Left forelimb (tissue), 1 donor: ENCODE measurements at places on chromosomes 11 and 22.

DNA sequence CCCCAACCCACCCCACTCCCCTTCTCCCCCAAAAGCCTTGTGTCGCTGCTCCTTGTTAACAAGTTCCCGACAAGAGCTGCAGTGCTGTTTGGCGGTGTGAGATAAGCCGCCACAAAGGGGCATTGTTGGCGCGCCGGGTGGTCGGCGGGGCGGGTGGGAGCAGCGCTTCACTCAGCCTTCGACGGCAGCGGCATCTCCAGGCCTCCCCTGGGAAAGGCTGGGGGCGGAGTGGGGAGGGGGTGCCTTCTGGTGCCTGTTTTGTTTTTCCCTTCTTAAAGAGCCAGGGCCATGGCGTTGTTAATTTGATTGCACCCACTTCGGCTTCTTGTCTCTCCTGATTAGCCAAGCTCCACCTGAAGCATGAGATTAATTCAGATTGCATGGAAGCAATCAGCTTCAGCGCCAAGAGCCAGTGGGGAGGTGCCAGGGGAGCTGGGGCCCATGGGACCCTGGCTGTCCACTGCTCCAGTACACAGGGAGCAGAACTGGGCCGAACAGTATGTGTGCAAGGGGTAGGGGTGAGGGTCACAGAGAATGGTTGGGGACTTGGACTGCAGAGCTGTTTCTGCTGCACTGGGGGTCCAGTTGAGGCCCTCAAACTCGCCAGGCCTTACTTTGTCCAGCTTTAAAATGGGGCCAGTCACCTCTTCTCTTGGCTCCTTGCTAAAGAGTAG is 165.1 kb downstream of the CEP164 start:
- DNase-seq = no peak

DNA sequence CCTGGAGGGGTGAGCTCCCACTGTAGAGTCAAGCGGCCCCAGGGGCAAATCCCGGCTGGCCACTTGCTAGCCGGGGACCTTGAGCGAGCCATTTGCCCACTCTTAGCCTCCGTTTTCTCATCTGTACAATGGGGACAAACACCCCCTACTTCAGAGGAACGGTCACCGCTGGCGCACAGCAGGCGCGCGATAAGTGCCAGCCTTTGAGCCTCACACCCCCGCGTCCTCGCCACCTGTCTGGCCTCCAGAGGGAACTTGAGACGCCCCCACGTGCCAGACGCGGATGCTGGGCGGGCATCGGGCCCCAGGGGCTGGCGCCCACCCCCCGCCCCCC is 72.6 kb upstream of the TCF20 start:
- no peak for DNase-seq

DNA sequence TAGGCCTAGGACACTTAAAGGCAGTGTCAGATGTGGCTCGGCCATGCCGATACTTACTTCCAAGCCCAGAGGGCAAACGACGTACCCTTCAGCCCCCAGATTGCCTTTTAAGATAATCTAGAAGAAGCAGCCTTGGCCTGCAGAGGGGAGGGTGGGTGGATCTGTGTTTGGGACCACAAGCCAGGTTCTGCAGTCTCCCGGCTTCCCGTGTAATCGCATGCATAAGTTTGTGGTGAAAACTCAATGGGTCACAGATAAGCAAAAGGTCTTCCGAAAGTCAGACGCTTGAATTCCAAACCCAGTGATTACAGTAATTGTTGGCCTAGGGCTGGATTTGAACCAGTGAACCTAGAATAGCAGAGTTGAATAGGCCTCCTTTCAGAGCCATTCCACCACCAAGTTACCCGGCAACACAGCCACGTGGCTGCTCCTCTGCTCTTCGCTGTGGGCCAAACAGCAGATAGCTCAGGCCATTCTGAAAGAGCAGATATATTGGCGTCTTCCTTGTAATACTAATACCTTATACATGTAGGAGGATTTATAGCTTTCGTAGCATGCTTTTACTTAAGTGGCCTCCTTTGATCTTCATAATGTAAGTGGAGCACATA is 170.8 kb upstream of the CADM1 start:
- no peak for DNase-seq

DNA sequence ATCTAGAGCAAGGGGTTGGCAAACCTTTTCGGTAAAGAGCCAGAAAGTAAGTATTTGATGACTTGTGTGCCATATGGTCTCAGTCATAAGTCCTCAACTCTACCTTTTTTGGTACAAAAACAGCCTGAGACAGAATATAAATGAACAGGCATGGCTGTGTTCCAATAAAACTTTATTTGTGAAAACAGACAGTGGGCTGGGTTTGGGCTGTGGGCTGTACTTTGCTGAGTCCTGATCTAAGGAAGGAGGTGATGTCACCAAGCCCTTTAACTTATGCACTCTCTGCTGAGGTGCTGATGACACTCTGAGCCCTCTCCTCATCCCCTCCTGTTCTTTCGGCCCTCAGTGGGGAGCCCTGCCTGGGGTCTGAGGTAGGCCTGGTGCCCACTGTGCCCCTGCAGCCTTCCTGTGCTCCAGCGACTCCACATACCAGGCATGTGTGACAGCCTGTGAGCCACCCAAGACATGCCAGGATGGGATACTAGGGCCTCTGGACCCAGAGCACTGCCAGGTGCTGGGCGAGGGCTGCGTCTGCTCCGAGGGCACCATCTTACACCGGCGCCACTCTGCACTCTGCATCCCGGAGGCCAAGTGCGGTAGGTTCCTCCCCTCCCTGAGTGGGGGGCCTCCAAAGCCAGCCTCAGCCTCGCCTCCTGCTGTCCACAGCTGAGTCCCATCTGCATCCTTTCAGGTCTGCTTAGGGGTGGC is 85.9 kb upstream of the MYOD1 start:
- no peak for DNase-seq

DNA sequence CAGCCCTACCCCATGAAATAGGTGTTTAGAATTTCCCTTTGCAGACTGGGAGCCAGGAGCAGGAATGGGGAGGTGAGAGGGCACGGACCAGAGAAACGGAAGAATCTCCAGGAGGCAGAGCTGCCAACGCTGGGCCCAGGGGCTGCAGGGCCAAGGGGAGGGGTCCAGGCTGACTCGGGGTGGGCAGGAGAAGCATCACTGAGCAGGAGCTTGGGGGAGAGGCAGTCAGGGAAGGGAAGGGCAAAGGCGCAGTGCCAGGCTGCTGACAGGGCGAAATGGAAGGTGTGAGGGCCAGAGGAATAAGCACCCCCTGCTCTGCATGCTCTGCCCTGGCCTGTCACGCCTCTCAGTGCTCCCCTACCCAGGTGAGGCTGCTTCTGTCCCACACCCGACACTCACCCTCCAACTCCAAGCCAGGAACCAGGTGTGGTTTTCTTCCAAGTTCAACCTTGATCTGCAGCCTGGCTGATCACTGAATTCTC is 14.5 kb downstream of the LRRC32 start:
- DNase-seq = peak; percentile 51

DNA sequence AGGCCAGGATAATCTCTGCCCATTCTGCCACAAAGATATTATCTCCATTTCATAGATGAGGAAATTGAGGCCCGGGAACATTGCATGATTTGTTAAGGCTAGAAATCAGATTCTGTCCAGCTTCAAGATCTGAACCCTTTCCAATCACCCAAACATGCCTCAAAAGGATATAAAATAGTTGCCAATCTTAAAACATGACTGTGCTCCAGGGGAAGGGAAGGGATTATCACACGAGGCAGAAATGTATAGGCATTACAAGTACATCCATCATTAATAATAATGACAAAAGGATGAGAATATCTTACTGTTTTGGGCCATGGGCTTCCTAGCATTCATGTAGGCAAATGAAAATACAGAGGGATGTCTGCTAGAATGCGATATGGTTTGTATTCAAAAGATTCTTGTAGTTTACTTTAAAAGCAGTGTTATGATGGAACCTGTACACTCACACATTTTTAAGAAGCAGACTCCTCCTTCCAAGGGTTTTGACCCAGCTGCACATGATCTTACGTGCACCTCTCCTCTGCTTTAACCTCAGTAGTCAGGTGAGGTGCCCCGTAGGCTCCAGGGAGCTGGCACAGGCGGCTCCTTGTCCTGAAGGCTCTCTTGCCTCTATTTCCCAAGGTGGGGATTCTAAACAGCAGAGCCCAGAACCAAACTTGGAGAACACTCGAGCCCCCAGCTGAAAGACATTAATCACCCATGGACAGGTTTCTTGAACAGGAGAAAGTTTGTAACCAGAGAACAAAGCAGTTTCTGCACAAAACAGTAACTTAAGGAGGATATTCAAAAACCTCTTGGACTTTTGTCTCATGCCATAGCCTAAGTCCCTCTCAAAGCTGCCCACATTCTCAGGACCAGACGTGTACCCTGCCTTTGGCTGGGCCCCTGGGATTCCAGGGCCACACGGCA is 36.0 kb downstream of the PARVA start:
- DNase-seq = no peak

DNA sequence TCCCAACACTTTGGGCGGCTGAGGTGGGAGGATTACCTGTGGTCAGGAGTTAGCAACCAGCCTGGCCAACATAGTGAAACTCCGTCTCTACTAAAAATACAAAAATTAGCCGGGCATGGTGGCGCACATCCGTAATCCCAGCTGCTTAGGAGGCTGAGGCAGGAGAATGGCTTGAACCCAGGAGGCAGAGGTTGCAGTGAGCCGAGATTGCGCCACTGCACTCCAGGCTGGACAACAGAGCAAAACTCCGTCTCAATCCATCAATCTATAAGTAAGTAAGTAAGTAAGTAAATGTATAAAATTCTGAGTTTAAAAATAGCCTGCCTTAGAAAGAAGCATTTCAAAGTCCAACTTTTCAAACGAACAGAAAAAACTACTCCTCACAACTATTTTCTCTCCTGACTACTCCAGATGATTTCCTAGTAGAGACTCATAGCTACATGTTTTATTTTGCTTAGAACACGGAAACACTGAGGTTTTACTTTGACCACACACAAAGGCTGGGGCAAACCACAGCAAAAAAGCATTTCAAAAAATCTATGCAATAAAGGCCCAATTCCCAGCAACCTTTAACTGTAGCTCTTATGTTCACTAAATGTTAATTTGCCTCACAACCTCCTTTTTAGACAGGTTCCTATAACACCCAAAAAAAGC is 16.3 kb downstream of the SPTY2D1 start:
- DNase-seq = no peak

DNA sequence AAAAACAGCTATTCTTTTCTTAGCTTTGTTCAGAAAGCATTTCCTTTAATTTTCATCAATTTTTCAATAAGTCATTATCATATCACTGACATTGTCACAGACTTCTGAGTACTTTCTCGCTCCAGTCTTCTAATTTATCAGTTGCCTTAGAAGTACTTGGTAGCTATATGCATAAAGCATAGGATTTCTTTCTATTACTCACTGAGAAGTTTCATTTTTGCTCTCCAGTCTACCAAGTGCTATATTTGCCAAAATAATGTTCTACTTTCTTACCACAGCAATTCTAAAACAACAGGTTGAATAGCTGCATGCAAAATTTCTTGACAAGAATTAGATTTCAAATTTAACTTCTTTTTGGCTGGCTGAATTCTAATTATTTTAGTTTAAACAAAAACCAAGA is 116.3 kb downstream of the STK33 start:
- no peak for DNase-seq

DNA sequence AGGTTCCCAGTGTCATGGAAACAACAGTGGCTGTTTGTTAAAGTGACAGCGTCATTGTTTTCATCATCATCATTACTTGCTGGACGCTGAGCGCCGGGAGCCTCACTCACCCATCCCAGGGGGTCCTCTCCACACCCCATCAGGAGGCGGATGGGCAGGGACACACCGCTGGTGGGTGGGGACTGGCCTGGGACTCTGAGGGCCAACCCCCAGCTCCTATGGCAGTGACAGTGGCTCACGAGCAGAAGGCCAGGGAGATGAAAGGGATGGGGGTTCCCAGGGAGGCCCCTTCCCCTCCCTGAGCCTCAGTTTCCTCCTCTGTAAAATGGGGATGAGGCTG is 76.6 kb upstream of the PRR5 start:
- no peak for DNase-seq

- DNase-seq = no peak
Observed at GRCh38 chr11:104881117-104881794, 17.0 kb downstream of the CASP12 start.
